ENCODE measurements at places on chromosomes 16 and 17.

DNA sequence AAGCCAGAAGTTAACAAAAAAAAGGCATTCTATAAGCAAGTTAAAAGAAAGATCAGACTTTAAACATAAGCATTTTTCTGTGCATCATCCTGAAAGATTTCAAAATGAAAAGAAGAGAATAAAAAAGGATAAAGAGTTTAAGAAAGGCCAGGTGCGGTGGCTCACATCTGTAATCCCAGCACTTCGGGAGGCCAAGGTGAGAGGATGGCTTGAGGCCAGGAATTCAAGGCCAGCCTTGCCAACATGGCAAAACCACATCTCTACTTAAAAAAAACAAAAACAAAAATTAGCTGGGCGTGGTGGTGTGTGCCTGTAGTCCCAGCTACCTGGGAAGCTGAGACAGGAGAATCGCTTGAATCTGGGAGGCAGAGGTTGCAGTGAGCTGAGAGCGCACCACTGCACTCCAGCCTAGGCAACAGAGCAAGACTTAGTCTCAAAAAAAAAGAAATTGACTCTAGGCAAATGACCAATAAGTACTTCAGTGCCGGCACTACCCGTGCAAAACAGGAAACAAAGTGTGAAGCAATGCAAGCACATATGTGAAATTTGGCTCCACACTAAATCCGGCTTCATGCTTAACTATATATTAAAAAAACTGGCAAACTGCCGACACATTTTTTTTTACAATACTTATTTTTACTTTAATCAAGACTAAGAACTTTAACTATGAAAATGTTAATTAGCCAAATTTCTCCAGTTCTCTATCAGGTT lies 83.2 kb upstream of the C17orf78 start:
- DNase-seq: no peak

DNA sequence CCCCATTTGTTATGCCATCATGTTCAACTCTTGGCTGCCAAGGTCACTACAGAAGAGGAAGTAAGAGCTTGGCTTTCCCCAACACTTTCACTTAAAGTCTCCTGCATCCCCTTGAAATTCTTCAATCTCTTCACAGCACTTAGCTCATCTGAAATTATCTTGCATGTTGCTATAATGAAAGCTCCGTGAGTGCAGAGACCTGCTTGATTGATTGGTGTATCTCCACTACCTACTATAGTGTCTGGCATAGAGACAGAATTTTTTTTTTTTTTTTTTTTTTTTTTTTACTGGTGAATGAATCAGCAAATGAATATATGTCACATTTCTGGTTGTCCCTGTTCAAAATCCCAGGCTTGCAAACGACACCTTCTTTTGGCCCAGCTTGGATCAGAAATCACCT lies 1.9 kb upstream of the SDR42E1 start:
- no peak for DNase-seq

DNA sequence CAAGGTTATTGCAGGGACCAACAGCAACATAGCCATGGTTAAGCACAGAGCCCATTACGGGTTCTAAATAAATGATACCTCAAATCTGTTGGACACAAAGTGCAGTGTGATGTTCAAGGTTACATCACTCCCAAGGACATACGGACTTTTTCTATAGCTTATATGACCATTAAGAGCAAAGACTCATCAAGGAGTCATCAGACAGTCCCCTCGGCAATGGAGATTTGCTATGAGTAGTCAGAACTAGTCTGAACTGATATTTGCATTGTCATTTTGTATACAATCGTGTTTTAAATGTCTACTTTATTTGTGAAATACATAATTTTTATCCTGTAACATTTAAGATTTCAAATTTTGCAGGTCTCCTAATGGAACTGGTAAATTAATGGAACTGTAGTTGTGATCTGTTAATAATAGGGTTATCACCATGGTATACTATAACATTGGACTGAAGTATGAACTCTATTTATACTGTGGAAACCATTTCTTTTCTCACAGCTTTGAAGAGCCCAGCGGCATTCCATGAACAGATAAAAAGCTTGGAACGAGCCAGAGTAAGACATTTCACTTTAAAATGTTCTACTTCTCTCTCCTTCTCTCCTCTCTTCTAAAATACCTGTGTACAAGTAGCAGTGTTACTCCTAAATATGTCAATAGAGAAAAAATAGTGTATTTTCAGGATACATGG lies 140.9 kb downstream of the MRTFB start:
- no peak for DNase-seq

- DNase-seq: peak; percentile 96
Measured at GRCh38 chr17:15954222-15954621, 9.3 kb downstream of the ADORA2B start.

GRCh38 chr16:78562111-78562510 lies 462.7 kb downstream of the WWOX start:
- DNase-seq: no peak

DNA sequence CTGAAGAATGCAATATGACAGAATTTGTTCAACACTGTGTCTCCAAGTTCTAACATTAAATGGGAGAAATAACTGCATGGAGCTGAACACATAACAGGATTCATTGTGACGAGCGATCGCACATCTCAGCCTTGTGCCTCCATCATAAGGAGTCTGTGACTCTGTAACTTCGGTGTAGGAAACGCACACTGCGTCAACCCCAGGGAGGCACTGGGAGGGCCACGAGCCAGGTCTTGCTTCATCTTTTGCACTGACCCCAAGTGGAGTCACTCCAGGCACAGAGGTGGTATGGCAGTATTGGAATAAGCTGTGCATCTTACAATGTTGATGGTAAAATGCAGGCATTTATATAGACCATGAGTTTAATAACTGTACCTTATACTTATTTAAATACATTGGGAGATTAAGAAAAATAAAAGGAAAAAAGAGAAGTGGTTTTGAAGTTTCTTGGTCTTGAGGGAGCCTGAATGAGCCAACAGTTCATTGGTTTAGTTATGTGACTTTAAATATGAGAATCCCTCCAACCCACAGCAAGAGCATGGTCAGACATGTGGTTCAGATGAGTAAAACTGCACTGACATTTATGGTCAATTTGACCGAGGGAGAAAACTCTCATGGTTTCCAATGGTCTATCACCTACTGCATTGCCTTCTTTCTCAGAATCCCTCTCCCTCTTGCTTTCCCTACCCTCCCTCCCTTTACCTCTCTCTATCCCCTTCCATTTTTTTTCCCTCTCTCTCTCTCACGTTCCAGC lies 5.7 kb upstream of the PMP22 start:
- no peak for DNase-seq

DNA sequence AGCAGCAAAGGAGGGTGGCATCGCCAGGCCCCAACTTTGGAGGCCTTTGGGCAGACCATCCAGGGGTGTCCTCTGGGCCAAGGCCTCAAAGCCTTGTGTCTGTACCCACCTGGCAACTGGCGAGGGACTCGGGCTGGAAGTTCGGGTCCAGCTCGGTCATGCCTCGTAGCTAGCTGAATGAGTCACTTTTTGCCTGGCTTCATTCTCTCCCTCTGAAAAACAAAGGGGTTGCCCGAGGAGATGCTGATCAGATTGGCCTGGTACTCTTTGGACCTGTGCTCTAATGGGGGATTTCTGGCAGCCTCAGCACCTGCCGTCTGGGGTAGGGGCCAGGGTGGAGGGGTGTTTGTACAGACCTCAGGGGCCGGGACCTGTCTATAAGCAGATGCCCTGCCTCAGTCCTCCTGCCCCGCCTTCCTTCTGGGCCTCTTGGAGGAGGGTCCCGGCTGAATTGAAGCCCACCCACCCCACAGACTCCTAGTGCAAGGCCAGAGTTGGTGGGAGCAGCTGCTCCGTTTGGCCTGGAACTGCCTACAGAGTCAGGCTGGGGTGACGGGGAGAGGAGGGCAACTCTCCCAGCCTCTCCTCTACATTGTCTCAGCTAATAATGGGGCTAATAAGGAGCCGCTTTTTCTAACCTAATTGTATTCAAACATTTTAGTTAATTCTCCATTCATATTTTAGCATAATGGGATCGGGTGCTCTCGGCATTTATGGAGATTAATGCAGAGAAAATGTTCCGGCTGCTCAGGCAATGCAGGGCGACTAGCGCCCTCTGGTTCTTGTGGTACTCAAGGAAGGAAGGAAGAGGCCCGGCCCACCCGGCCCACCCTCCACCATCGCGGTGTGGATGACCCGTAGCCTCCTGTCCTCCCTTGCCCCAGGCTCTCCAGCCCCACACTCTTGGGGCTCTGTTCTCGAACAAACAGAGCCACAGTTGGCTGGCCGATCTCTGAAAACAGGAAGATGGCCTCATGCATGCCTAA lies 21.4 kb upstream of the ABCC3 start:
- no peak for DNase-seq

DNA sequence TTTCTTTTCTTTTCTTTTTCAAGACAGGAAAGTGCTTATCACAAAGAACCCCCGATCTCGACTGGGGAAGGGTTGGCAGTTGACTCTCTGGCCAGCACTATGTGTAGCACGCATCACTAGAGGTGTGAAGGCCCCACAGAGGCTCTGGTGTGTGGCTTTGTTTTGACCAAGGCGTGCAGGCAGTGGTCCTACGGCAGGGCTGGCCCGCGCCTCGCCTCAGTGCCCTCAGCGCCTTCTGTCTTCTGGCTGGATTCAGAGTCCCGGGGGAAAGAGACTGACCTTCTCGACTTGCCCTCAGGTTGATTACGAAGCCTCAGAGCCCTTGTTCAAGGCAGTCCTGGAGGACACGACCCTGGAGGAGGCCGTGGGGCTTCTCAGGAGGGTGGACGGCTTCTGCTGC lies 18.7 kb downstream of the SGSH start:
- DNase-seq: no peak

GRCh38 chr16:84868829-84869472 lies 49.2 kb downstream of the CRISPLD2 start:
- no peak for DNase-seq

DNA sequence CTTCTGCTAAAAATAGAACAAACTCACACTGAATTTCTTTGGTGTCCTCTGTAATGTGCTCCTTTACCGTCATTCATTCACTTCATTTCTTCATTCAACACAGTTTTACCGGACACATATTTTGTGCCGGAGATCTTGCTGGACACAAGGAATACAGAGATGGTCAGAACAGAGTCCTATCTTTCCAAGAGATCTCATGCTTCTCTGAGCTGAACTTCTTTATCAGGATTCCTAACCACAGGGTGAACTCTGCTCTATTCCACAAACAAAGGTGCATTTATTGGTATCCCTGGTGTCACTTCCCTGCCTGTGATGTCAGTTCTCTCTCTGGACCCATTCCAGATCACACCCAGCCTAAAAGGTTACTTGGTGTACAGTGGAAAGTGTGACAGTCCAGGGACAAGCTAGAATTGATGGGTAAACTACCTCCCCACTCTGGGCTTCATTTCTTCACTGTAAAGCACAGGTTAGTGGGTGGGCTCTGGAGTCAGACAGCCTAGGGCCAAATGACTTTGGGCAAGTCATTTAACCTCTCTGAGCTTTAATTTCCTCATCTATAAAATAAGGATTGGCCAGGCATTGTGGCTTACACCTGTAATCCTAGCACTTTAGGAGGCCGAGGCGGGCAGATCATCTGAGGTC lies 4.2 kb downstream of the IFI35 start:
- DNase-seq: no peak

DNA sequence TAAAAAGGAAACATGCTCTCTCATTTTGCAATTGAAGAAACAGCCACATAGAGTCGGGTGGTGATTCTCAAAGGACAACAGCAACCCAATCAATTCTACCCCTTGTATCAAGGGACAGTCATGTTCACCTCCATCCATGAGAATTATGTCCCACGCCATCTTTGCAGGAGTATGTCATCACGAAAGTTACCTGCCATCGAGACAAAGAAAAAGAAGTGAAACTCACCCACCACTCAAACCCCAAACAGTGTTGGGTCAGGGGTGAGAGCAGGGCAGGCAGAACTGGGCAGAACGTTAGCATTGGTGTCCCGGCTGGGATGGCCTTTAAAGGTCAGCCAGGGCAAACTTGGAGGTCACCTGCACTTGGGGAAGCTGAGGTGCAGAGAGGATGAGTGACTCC lies 24.2 kb upstream of the HNF1B start:
- DNase-seq: no peak

GRCh38 chr16:4517812-4518680 lies 20.5 kb downstream of the CDIP1 start:
- DNase-seq: peak; percentile 32

DNA sequence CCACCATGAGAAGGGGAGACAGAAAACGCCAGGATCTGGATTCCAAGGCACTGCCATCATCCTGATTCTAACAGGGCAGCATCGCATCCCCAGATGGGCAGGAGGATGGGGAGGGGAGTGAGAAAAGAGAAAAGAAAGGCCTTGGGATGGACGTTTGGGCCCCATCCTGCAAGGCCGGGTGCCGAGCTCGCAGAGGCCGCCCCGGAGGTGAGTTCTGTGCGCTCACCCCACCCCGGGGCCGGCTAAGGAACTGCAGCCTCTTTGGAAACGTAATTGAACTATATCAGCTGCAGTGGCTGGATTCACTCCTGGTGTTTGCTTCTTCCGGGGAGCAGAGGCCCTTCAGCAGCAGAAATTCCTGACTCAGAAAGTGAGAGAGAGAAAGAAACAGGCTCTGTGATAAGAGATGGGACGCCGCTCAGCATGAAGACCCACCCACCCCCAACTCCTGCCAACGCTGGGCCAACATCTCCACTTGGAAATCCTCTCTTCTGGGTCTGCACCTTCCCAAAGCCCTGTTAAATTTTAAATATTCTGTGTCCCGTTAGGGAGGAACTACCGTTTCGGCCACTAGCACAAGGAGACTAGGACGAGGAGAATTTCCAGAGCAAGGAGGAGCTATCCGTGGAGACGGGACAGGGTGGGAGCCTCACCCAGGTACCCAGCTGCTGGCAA lies 8.5 kb upstream of the SSTR2 start:
- DNase-seq: peak; percentile 73

DNA sequence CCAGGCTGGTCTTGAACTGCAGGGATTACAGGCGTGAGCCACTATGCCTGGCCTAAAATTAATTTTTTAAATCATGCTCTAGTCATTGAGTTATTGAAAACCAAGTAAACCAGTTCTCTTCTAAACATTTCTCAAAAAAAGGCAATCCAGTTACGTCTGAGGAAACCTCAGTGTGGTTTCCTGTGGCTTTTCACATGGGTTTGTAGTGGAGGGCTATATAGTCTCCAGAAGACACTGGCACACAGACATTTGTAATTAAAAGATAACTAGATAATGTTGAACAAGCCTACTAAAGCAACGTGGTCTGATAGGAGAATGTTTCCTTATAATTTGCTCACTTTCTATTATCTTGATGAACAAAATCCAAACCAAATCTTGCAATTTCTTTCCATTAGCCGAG lies 5.2 kb upstream of the TOB1 start:
- DNase-seq: no peak

GRCh38 chr17:29155966-29156338 lies 24.2 kb downstream of the MYO18A start:
- DNase-seq: peak; percentile 96

- DNase-seq: peak; percentile 14
Measured at GRCh38 chr17:1108478-1108764, 71.4 kb downstream of the ABR start.

DNA sequence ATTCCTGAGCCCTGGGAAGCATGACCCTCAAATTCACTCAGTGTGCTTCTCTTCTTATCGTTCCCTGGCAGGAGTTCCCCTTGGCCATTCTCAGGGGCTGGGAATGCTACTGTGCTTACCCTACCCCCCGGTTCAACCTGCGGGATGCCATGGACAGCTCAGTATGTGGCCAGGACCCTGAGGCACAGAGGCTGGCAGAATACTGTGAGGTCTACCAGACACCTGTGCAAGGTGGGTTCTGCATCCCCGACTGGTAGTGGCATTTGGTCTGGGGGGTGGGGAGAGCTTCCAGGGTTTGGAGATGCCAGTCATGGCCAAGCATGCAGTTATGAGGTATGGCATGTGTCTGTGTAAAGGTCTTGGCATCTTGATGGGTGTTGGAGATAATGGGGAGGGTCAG lies 39.4 kb downstream of the WSCD1 start:
- DNase-seq: no peak
